Kidney (tissue), 22 donors: ENCODE measurements at places on chromosomes 4 and X. TPM values are rescaled to one million over a fixed set of nuclear protein-coding genes. Genes with fewer than 3 reads are reported as not detected.
A peak's percentile ranks its signal among the peaks of the same experiment; 100 is the strongest.

DNA sequence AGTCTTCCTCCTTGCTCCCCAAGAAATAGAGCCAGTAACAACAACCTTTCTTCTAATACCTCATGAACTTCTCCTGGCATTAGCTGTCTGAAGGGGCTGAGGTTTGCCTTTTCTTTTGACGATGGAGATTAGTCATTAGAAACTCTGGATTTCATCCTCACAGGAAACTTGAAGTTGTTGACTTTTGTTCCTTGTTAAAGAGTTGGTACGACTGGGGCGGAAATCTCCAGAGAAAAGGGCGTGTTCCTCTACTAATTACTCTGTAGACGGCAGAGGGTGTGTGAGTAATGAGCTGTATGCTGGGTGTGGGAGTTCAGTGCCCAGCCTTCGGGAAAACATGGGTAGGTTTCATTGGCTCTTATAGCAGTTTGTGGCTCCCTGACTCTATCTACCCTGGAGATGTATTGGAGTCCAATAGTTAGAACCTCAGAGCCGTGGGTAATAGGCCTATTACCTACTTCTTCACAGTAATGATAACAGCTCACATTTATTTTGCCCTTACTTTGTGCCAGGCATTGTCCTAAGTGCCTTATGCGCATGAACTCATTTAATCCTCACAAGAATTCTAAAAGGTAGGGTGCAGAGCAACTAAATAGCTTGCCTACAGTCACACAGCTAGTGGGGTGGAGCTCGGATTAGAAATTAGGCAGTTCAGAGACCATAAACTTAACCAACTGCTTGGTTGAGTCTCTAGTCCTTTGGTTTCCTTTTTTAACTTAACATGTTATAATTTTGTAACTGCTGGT is 23.4 kb downstream of the TMEM164 start:
- peak overlapping the region; percentile 53 for H3K27ac ChIP-seq
- H3K27me3 ChIP-seq: peaks cover 2% of the 10 kb centered on the region
- H3K36me3 ChIP-seq: no peaks in the 10 kb centered on the region
- DNase-seq: no peak
- H3K4me1 ChIP-seq: no peaks in the 10 kb centered on the region
- no peak overlapping the region for H3K4me3 ChIP-seq

DNA sequence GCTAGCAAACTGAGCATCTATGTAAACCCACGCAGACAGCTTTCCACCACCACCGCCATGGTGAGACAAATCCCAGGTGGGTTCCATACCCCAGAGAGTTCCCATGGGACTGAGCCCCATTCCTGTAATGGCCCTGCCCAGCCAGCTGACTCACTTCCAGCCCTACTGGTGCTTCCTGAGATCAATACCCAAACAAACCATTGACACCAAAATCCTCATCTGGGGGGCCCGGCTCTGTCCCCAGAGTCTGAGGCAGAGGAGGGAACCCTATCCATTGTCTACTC is 30.1 kb upstream of the JAKMIP1 start:
- no peaks in the 10 kb centered on the region for H3K4me1 ChIP-seq
- H3K27me3 ChIP-seq: no peaks in the 10 kb centered on the region
- no peak for DNase-seq
- H3K36me3 ChIP-seq: no peaks in the 10 kb centered on the region
- H3K4me3 ChIP-seq: no peak overlapping the region
- H3K27ac ChIP-seq: no peak overlapping the region

DNA sequence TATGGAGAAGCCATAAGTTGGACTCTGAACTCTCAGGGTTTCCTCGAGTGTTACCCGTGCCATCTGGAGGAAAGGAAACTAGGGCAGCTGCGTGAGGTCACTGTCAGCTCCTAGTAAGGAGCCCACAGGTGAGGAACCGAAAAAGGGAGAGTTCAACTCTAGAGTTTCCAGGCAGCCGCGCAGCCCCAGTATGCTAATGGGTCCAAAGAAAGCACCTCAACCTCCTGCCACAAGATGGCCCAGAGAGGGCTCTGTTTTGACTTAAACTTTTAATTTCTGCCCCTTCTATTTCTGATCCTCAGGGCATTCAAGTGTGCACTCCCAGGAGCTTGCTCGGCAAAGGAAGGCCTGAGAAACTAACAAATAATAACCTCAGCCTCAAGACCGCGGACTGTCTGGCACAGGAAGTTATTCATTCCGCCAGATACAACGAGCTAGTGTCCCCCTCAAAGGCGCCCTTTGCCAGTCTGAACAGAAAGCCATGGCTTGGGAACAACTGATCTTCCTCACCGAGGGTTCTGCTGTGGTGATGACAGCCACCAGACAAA is 13.9 kb downstream of the SCARB2 start:
- H3K27me3 ChIP-seq: no peaks in the 10 kb centered on the region
- H3K4me1 ChIP-seq: peaks cover 27% of the 10 kb centered on the region
- peak overlapping the region; percentile 84 for H3K27ac ChIP-seq
- DNase-seq: peak; percentile 68

MFAP3L gene
- total RNA-seq: 35.1 TPM

FOXR2 gene
- not detected for total RNA-seq

ADH1A gene
- total RNA-seq: 0.85 TPM
